ENCODE measurements at places on chromosomes 6 and 20.

GRCh38 chr6:26375270-26375669 lies 7.6 kb upstream of the BTN2A2 start:
- DNase-seq = no peak

DNA sequence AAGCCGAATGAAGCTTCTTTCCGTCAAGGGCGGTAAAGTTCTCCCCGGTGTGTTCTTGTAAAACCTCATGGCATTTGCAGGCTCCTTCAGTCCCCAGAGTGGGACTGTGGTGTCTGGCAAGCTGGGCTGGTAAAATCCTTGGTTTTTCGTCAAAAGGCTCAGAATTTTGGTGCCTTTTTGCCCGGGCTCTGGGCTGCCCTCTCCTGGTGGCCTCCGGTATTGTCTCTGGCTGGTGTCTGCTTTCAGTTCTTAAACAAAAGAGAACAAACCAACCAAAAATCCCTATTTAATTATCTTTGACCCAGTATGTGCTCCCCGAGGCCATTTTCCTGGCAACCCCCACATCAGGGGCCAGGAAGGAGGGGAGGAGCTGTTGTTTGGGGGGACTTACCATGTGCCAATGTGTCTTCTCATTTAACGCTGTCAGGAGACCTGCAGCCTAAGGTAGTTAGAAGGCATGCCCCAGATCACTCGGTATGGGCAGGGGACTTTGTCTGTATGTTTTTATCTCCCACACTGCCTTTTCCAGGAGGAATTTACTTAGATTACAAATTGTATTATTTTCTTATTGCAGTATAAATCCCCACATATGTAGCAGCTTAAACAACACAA lies 11.1 kb downstream of the CDH4 start:
- no peak for DNase-seq

GRCh38 chr20:1225783-1226654 lies at the start of gene RAD21L1:
Gene RAD21L1 (plus strand): TSS chr20:1226044. CDS start chr20:1228454, 2,410 bp downstream.
- peak; percentile 57 for DNase-seq

DNA sequence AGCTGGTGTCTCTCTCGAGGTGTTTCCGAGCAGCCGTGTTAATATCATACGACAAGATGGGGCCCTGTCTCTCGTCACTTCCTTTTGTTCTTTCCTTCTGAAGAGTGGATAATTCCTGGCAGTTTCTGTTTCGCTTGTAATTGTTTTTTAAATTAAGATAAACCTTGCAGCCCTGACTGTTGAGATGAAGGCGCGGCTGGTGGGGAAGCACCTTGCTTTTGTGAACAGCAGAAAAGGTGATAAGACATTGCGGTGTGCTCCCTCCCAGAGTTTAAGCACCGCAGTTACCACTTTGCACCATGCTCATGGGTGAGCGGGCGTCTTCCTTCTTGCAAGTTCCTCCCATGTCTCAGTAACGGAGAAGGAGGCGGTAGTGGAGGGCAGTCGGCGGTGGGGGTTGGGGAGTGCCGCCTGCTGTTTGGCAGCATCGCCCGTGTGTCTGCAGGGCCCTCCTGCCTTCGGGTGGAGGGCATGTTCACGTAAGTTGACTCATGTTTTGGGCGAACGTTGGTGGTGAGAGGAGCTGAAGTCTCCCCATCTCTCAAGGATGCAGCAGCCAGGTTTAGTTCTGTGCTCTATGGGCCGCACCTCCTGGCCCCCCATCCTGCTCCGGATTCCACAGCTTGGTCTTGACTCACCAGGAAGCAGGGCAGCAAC lies 345.9 kb downstream of the TAF4 start:
- DNase-seq = no peak

DNA sequence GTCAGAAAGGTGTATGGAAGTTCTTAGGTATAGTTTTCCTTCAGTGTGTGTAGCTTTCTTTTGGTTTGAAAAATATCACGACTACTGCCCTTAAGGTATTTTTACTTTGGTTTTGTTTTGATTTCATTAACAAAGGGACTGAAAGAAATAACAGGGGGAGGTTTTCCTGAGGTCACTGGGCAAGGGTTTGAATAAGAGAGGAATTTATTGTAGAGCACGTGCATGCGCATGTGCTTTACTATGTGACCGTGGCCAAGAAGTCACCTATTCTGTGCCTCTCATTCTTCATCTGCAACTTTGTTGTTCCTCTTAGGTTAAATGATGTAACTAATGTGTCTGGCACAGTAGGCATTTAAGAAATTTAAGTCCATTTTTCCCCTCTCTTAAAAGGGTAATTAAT lies 4.1 kb upstream of the MAN1A1 start:
- no peak for DNase-seq

- no peak for DNase-seq
These were observed 13.8 kb upstream of the BLOC1S5 start for GRCh38 chr6:8077991-8078390.

GRCh38 chr20:44961870-44962267 lies 1.7 kb upstream of the TOMM34 start:
- DNase-seq = no peak

DNA sequence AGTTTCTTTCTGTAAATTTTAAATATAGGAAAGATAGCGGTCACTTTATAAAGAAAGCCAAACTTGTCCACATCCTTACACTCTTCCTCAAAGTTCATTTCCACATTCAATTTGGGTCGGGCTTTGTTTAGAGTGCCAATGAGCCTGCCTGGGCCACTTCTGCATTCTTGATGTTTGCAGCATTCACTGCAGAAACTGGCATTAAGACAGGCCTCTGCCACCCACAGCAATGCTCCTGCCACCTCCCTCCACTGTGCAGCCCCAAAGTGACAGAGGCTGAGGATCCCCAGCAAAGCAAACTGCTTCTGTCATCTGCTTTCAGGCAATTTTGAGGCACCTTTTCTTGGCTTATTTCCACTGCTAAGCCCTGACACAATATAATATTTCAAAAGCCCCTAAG lies 61.2 kb downstream of the TNFAIP3 start:
- no peak for DNase-seq

DNA sequence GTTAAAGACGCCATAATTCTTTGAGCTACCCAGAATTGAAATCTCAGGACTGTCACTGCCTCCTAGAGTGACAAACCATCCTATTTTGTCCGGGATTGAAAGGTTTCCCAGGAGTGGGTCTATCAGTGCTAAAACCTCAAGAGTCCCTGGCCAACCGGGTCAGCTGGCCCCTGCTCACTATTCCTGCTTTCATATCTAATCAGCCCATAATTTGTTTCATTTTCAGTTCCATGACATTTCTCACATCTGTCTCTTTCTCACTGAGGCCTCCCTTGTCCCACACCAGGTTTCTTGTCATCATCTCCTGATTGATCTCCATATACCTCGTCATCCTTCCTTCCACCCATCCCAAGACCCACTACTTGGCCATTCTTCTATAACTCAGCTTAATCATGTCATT lies 98.2 kb downstream of the SLC35B3 start:
- no peak for DNase-seq

DNA sequence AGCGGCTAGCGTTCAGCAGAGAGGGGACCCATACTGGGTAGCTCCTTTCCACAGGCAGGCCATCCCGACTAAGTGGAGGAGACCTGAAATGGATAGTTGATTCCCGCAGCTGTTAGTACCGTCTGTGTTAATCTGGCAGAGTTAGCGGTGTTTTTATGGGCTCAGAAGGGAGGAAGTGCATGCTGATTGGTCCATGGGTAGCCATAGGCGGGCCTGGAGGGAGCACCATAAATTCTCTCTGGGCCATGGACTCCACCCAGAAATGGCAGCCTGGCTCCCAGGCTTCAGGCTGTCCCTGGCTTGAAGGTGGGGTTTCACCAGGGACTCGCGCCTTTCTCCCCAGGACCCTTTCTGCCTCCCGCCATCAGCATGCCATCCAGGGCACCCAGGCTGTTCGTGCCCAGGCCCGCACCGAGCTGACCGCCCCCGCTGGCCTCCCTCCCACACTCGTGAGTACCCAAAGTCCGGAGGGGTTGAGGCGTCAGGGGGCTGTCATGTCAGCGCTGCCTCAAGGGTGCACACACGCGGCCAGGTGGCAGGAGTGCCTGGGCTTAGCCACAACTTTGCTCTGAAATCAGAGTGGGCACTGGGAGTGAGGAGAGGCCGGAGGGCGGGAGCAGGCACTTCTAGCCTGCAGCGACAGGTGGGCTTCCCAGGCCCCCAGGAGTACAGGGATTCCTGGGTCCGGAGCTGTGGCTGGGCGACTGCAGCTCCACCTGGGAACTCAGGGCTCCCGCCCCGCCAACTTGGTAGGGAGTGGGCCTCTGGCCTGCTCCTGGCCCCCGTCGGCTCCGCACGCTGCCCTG lies 694.3 kb upstream of the FLRT3 start:
- no peak for DNase-seq

DNA sequence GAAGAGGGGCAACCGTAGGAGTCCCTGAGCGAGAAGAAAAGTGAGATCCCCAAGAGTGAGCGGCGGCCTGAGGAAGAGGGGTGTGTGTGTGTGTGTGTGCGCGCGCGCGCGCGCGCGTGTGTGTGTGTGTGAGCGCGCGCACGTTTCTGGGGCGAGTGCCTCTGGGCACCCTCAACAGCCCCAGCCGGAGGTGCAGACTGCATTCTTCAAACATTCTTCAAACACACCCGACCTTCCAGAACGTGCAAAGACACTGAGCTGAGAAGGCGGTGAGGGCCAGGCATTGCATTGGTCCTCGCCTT lies 76.2 kb upstream of the FOXP4 start:
- DNase-seq = no peak

DNA sequence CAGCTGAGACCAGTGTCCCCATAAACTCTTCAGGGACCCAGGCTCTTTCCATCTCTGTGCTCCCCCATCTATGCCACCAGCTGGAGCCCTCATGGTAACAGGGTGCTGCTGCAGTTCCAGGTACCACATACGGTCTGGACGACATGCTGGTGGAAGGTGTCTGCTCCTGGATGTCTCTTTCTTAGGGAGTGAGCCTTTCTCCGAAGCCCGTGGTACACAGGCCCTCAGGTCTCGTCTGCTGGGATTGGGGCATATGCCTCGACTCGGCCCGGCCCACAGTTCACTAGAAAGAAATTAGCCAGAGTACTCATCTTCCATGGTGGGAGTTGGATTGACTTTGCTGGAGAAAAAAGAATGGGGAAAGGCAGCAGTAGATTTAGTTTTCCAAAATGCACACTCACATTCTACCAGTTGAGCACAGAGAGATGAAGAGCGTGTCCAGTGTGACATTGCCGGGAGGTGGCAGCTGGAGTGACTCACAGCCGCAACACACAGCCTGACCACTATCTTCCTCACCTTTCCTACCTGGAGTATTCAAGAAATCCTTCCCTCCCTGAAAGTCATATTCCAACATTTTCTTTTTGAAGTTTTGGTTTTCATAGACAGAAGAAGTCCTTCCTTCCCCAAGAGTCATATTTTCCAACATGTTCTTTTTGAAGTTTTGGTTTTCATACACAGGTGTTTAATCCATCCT lies 18.6 kb upstream of the SPO11 start:
- DNase-seq = no peak

DNA sequence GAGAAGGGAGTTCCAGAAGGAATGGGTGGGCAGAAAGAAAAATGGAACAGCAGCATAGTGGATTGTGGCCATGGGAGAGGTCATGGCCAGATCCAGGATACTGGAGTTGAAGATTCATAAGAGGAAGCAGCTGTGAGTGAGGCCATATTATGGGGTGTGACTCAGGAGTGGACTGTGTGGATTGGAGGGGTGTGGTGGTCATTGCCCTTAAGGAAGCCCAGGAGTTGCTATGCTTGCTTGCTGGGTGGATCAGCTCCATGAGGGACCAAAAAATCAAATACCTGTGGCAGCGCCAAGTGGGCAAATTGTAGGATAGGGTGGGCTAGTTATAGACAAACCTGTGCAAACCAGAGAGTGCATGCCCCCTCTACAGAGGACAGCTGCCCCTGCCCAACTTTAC lies 18.3 kb downstream of the LRRC1 start:
- DNase-seq = no peak

DNA sequence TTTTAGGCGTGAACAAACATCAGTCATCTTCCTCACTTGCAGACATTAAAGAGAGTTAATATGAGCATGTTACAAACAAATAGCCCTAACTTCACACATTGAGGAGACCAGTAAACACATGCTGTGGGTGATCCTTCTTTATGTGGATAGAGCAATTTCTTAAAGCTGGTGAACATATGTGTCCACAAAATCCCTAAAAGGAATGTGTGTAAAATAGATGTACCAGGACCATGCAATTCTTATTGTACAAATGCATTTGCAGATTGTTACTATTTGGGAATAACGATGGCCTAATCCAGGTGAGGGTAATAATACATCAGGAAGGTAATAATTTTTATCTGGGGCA lies 228.9 kb downstream of the ALDH8A1 start:
- DNase-seq = no peak

DNA sequence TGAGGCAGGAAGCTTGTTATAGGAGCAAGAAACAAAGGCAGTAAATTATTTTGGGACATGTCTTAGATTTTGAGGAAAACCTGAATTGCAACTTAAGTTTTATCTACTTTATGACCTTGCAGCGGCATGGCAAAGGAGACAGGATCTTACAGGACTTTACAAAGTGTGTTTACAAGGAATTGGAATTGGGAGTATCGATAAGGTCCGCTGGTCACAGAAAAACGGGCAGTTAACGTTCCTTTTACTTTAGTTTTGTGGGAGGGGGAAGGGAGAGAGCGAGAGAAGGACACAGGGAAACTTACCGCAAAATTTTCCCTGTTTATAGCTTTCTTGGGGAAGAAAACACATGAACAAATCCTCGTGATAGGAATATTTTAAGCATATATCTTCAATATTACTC lies 1607.2 kb downstream of the GRIK2 start:
- no peak for DNase-seq

DNA sequence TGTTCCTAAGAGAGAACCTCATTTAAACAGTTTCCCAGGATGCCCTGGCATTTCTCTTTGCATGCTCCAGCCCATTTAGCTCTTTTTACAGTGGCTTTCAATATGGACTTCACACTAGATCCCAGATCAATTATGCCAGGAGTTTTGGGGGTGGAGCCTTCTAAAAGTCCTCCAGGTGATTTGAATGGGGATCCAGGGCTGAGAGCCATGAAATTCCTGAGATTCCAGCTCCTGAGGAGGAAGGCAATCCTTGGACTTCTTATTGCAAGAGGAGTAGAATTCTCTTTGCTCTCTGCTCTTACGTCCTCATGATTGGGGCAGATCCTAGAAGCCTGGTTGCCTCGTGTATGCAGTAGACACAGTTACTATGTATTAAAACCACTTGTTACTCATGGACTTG lies 184.2 kb downstream of the DHX35 start:
- no peak for DNase-seq

- no peak for DNase-seq
These were observed 40.3 kb upstream of the FOXC1 start for GRCh38 chr6:1569377-1569776.

GRCh38 chr6:123747515-123747914 lies 56.1 kb upstream of the NKAIN2 start:
- DNase-seq = no peak

- no peak for DNase-seq
These were observed 187.1 kb downstream of the BMP7 start for GRCh38 chr20:57079031-57080005.

- DNase-seq = no peak
These were observed at the start of gene MYCT1 for GRCh38 chr6:152697634-152698033. Gene MYCT1 (plus strand): TSS chr6:152697897. CDS start chr6:152697903, 6 bp downstream.
